HFFc6 (cell line): ENCODE measurements at places on chromosomes 3 and 15.
A peak's percentile ranks its signal among the peaks of the same experiment; 100 is the strongest.

DNA sequence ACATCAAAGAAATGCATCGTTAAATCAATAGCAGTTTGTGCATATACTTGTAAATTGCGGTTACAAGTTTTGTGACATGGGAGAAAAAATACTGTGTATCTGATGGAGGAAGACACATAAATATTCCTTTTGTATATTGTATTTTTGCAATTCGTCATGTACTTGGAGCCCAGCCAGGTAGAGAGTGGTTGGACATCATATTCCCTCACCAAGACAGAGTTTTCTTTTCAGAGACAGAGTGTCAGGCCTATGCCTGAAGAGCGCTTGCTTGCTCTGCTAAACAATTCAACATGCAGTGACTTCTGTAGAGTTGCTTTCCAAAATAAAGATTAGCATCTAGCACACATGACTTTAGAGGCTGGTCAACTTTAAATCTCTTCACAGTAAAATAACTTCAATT lies 24.8 kb upstream of the MEIS2 start:
- no peaks in the 10 kb centered on the region for H3K27me3 ChIP-seq
- DNase-seq = no peak
- H3K4me1 ChIP-seq = peaks cover 20% of the 10 kb centered on the region

- H3K27ac ChIP-seq = peak within 1 kb of the TSS; percentile 87
- peak within 1 kb of the TSS; percentile 96 for H3K4me3 ChIP-seq
- no peaks in the 10 kb centered on the region for H3K4me1 ChIP-seq
- peaks cover 5% of the 10 kb centered on the region; the same call in 1 of the 2 replicates for H3K36me3 ChIP-seq
Measured at GRCh38 chr15:24954783-24955530, at the start of the genes SNRPN and SNURF. Gene SNRPN, plus strand, starts transcription at chr15:24954987. Its CDS starts 19,467 bp downstream, at chr15:24974454. Gene SNURF, plus strand, starts transcription at chr15:24954987. Its CDS starts 62 bp downstream, at chr15:24955049.

DNA sequence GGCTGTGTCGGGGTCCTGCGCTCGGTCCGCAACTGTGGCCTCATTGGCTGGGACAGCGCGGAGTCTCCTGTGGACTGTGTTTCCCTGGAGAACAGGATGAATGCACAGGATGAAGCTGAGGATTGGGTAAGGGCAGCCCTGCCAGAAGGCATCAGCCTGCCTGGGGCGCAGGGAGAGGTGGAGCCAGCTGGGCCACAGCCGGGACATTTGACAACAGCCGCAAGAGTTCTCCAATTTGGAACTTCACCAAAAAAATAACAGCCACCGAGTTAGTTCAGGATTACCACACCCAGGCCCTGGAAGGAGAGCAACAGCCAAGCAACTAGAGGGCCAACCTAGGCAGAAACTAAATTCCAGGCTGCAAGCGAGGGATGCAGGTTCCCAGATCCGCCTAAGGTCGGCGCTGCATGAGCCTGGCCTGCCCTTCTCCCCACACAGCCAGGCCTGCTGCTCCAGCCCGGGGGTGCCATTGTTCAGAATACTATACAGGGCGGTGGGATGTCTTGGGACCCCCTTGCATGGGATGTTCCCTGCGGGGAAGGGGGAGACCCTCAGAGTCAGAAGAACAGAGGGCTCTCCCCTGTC lies 229.3 kb downstream of the OCA2 start:
- H3K4me3 ChIP-seq = no peak overlapping the region
- no peak overlapping the region for H3K27ac ChIP-seq
- no peaks in the 10 kb centered on the region for H3K4me1 ChIP-seq
- peaks cover 8% of the 10 kb centered on the region for H3K36me3 ChIP-seq

- peaks cover 45% of the 10 kb centered on the region for H3K27me3 ChIP-seq
- no peaks in the 10 kb centered on the region for H3K4me1 ChIP-seq
- H3K27ac ChIP-seq = no peak overlapping the region
- no peak overlapping the region for H3K4me3 ChIP-seq
- H3K36me3 ChIP-seq = no peaks in the 10 kb centered on the region
Measured at GRCh38 chr15:73749533-73749932, 3.6 kb downstream of the INSYN1 start.

DNA sequence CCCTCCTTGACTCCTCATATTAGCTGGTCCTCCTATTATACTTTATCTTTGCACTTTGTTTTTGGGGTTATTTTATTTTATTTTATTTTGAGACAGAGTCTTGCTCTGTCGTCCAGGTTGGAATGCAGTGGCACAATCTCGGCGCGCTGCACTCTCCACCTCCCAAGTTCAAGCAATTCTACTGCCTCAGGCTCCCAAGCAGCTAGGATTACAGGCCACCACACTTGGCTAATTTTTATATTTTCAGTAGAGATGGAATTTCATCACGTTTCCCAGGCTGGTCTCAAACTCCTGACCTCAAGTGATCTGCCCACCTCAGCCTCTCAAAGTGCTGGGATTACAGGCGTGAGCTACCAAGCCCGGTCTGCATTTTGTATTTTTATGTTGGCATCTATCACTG lies 126.7 kb downstream of the FOXB1 start:
- peaks cover 5% of the 10 kb centered on the region for H3K27me3 ChIP-seq
- no peak for DNase-seq
- H3K27ac ChIP-seq = no peak overlapping the region

GRCh38 chr3:197006860-197007259 lies 22.8 kb downstream of the MELTF start:
- H3K4me1 ChIP-seq = peaks cover under 1% of the 10 kb centered on the region
- H3K4me3 ChIP-seq = no peak overlapping the region
- DNase-seq = no peak

- H3K4me3 ChIP-seq = no peak overlapping the region
- no peak for DNase-seq
- H3K27me3 ChIP-seq = no peaks in the 10 kb centered on the region
Measured at GRCh38 chr15:76711351-76711827, 193.8 kb downstream of the SCAPER start.

GRCh38 chr3:45647148-45647619 lies 42.0 kb upstream of the SACM1L start:
- peak; percentile 85 for DNase-seq
- peak overlapping the region; percentile 97 for H3K27ac ChIP-seq
- peak overlapping the region; percentile 66 for H3K4me3 ChIP-seq
- H3K4me1 ChIP-seq = peaks cover 91% of the 10 kb centered on the region
- peaks cover 29% of the 10 kb centered on the region for H3K36me3 ChIP-seq

DNA sequence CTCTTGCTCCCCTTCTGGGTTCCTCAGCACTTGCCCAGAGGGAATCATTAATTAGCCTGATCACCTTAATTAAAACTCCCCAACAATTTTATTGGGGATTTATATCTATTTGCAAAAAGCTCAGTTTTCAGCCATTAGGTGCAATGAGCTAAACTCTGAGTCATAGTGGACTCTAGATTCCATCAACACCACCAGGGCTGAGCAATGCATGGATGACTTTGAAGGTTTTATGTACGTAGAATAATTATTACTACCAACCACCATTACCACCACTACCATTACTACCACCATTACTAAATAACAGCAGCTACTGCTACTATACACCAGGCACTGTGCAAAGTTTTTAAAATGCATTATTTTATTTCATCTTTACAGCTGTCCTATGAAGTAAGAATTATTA lies 81.2 kb downstream of the ZNF621 start:
- H3K36me3 ChIP-seq = no peaks in the 10 kb centered on the region
- no peak for DNase-seq
- H3K4me1 ChIP-seq = no peaks in the 10 kb centered on the region

DNA sequence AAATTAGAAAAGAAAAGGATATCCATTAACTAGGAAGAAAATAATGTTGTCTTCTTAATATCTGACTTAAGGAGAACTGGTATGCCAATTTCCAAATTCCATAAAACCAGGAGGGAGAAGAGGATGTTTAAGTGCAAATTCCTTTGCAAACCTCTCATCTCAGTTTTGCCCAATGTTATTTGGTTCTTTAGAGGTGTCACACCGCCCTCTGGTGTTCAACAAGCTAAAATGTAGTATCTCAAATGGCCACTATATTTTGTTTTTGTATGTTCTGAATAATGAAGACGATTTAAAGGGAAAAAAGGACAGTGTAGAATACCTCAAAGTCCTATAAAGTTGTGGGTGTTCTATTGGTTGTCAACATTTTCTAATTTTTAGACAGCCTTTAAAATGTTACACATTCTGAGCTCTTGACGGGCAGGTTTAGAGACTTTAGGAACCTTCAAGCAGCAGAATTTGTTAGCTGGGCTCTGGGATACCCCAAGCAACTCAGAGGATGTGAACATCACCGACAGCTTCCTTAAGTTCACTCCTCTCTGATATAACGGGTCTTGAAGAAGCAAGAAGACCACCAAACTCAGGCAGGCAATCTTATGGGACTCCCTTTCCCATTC lies 458.3 kb downstream of the MFSD1 start:
- peaks cover 10% of the 10 kb centered on the region for H3K4me1 ChIP-seq
- H3K36me3 ChIP-seq = no peaks in the 10 kb centered on the region
- peaks cover 25% of the 10 kb centered on the region for H3K27me3 ChIP-seq
- DNase-seq = peak; percentile 74
- no peak overlapping the region for H3K27ac ChIP-seq

- H3K4me3 ChIP-seq = peak overlapping the region; percentile 52; the same call in 1 of the 2 replicates
- peak overlapping the region; percentile 90 for H3K27ac ChIP-seq
- DNase-seq = peak; percentile 71
- peaks cover 18% of the 10 kb centered on the region for H3K36me3 ChIP-seq
Measured at GRCh38 chr3:185796431-185797107, 28.3 kb downstream of the IGF2BP2 start.

- peaks cover 5% of the 10 kb centered on the region; the same call in 1 of the 2 replicates for H3K36me3 ChIP-seq
- H3K4me1 ChIP-seq = peaks cover 6% of the 10 kb centered on the region; the same call in 1 of the 2 replicates
- no peak overlapping the region for H3K4me3 ChIP-seq
Measured at GRCh38 chr15:70046679-70047369, 50.9 kb downstream of the TLE3 start.

- H3K4me3 ChIP-seq = peak overlapping the region; percentile 62; the same call in 1 of the 2 replicates
- H3K27ac ChIP-seq = no peak overlapping the region
- peaks cover 12% of the 10 kb centered on the region for H3K27me3 ChIP-seq
- peak; percentile 17 for DNase-seq
- H3K4me1 ChIP-seq = peaks cover 36% of the 10 kb centered on the region
Measured at GRCh38 chr3:143120716-143121240, 1.2 kb downstream of the CHST2 start.

GRCh38 chr15:78411061-78411460 lies 27.0 kb upstream of the IREB2 start:
- H3K27ac ChIP-seq = no peak overlapping the region
- no peak overlapping the region for H3K4me3 ChIP-seq
- peaks cover 15% of the 10 kb centered on the region for H3K27me3 ChIP-seq
- no peak for DNase-seq

DNA sequence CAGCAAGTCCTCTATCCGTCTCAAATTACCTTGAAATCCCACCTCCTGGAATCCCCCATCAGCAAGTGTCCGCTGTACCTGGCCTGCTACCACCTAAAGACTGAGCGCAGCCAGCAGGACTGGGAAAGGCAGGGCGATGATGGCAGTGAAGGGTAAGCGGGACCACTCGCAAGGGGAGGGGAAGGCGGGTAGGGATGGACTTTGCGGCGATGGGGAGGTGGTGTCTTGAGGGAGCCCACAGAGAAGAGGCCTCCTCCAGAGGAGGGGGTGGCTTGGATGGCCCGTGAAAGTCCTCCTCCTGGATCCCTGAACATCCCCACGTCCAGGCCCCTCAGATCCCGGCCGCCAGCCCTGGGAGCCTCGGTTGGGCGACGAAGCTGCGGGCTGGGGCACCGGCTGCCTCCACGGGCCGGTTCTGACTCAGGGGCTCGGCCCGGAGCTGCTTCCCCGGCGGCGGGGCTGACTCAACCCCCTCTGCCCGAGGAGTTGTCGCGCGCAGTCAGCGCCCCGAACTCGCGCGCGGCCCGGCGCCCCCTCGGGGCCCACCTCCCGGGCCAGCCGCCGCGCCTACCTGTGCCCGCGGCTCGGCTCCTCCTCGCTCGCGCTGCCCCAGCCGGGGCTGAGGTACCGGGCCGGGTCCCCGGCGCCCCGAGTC lies 512 bp downstream of the LARP6 start:
- H3K4me1 ChIP-seq = peaks cover 77% of the 10 kb centered on the region
- H3K4me3 ChIP-seq = peak overlapping the region; percentile 95
- H3K27ac ChIP-seq = peak overlapping the region; percentile 92
- H3K36me3 ChIP-seq = peaks cover 24% of the 10 kb centered on the region
- H3K27me3 ChIP-seq = no peaks in the 10 kb centered on the region; the same call in 1 of the 2 replicates

DNA sequence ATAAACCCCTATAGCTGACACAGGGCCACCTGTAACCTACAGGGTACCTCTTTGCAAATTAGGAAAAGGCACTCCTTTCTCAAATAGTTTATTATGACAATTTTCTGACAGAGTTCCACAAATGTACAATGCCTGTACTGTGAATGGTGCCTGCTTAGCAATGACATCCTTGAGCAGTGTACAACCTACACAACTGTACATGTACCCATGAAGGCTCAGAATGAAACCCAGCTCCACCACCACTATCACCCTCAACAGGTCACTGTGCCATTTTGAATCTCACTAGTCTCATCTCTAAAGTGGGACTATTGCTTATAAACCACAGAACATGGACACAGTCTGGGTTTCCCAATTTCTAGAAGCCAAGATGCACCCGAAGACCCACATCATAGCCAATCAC lies 7.0 kb downstream of the MFGE8 start:
- no peak for DNase-seq
- H3K27ac ChIP-seq = 0 out of 2 replicates have a peak overlapping the region, but pooled peaks have one; percentile 3
- no peak overlapping the region for H3K4me3 ChIP-seq
- H3K27me3 ChIP-seq = peaks cover 12% of the 10 kb centered on the region
- peaks cover 61% of the 10 kb centered on the region for H3K36me3 ChIP-seq

GRCh38 chr3:144497452-144497851 lies 525.8 kb downstream of the DIPK2A start:
- no peaks in the 10 kb centered on the region for H3K4me1 ChIP-seq
- no peak overlapping the region for H3K4me3 ChIP-seq
- H3K27ac ChIP-seq = no peak overlapping the region
- no peak for DNase-seq

DNA sequence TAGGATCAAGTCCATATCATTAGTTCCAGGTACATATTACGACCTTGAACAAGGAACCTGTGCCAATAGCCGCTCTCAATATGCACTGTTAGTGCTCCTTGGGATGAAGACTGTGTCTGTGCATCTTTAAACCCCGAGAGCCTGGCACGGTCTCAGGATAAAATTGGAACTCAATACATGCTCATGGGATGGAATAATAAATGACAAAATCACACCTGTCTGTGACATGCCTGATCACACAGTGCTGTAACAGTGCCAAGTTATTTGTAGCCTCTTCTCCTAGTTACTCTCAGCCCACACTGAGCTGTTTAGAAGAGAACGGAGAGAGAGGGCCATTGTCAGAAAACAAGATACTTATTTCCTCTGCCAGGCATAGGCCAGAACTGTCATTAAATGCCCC lies 82.2 kb downstream of the SSR3 start:
- H3K36me3 ChIP-seq = no peaks in the 10 kb centered on the region
- peaks cover 5% of the 10 kb centered on the region for H3K27me3 ChIP-seq
- DNase-seq = no peak
- no peak overlapping the region for H3K4me3 ChIP-seq
- no peak overlapping the region for H3K27ac ChIP-seq
- peaks cover 8% of the 10 kb centered on the region for H3K4me1 ChIP-seq

GRCh38 chr3:146581080-146581601 lies 24.0 kb downstream of the PLSCR5 start:
- no peak for DNase-seq
- H3K27ac ChIP-seq = no peak overlapping the region
- H3K36me3 ChIP-seq = peaks cover 16% of the 10 kb centered on the region
- H3K27me3 ChIP-seq = no peaks in the 10 kb centered on the region
- no peak overlapping the region for H3K4me3 ChIP-seq

DNA sequence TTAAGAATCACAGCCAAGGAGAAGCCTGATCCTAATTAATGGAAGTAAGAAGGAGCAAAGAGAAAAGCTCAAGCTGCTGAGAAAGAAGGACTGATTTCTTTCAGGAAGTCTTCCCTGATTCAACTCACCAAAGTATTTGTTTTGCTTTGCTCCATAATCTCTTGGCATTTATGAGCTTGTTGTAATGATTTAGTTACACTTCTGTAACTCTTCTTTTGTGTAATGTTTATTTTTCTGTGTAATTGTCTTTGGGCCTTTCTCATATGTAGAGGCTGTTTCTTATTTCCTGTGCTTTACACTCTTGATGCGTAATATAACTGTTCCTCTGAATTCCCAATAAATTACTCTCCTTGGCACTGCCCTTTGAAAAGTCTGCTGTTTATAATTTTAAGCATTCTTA lies 80.0 kb downstream of the COL6A5 start:
- H3K27me3 ChIP-seq = no peaks in the 10 kb centered on the region
- no peak overlapping the region for H3K4me3 ChIP-seq
- no peak overlapping the region for H3K27ac ChIP-seq
- DNase-seq = no peak
- H3K4me1 ChIP-seq = no peaks in the 10 kb centered on the region
